ENCODE measurements at places on chromosomes 1 and 21. TPM values are rescaled to one million over a fixed set of nuclear protein-coding genes. Genes with fewer than 3 reads are reported as not detected.

- H3K4me3 ChIP-seq: no peak overlapping the region
- no peak overlapping the region for H3K27ac ChIP-seq
- no peaks in the 10 kb centered on the region for H3K36me3 ChIP-seq
- peaks cover 47% of the 10 kb centered on the region for H3K27me3 ChIP-seq
- peaks cover 25% of the 10 kb centered on the region for H3K4me1 ChIP-seq
- DNase-seq: peak; percentile 12
These were observed 3.0 kb upstream of the FBLIM1 start for GRCh38 chr1:15755646-15756040.

DNA sequence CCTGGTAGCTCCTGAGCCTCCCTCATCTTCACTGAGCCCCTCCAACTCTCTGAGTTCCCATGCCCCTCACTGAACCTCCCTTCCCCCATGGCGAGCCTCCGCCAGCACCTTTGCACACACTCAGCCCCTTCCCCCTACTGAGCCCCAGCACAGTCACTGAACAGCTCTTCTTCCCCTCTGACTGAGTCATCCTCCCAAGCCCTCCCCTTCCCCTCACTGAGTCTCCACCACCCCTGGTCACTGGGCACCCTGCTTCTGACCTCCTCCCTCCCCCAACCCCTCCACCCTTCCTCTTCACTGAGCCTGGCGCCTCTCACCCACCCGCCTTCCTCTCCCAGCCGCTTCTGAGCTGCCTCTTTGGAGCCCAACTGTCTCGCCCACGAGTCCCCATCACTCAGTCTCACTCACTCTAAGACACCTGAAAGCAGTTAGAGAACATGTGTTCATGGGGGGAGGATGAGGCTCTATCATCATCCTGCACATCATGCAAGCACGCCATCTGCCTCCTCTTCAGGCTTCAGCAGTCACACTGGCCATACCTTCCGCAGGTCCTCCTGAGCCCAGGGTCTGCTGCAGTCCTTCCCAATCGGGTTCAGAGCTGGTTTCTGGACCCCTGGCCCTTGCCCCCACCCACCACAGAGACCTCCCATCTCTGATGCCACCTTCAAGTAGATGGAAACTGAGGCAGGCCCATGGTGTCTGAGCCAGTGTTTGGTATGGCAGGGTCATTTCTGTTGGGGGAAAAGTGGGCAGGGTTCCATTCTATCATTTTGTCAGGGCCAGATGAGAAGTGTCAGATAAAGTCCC, 2.0 kb upstream of the TRNP1 start:
- H3K27me3 ChIP-seq: peaks cover 39% of the 10 kb centered on the region
- no peaks in the 10 kb centered on the region for H3K36me3 ChIP-seq

GRCh38 chr1:187203257-187203656, 374.5 kb downstream of the PLA2G4A start:
- H3K4me1 ChIP-seq: no peaks in the 10 kb centered on the region
- H3K36me3 ChIP-seq: no peaks in the 10 kb centered on the region
- no peaks in the 10 kb centered on the region for H3K27me3 ChIP-seq
- no peak for DNase-seq
- H3K27ac ChIP-seq: no peak overlapping the region
- H3K4me3 ChIP-seq: no peak overlapping the region

- DNase-seq: no peak
- no peaks in the 10 kb centered on the region for H3K4me1 ChIP-seq
- no peak overlapping the region for H3K4me3 ChIP-seq
These were observed 41.7 kb downstream of the PKP1 start for GRCh38 chr1:201324821-201325677.

GRCh38 chr1:27872802-27873551, 633 bp downstream of the THEMIS2 start:
- H3K27me3 ChIP-seq: no peaks in the 10 kb centered on the region
- H3K4me1 ChIP-seq: peaks cover 75% of the 10 kb centered on the region
- peak overlapping the region; percentile 79 for H3K4me3 ChIP-seq
- peaks cover 15% of the 10 kb centered on the region for H3K36me3 ChIP-seq

DNA sequence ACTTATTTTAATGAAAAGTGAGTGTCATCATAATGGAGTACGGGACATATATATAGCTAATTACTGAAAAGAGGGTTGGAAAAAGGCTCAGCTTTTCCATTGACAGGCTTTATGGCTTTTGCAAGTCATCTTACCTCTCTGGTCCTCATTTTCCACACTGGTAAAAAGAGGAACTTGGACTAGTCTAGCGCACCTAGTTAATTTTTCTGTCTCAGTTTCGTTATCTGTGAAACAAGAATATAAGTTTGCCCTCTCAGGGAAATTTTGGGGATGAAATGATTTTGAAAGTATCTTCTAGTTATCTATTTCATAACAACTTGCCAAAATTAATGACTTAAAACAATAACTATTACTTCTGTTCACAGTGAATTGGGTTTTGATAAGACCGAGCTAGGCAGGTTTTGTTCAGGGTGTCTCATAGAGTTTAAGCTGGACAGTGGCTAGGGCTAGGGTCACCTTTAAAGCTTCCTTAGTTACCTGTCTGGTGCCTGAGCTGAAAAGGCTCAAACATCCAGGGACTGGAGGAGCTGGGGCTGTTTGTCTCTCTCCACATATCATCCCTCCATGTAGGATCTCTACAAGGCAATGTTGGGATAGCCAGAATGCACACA, 91.7 kb downstream of the TYW3 start:
- H3K27me3 ChIP-seq: no peaks in the 10 kb centered on the region
- no peak overlapping the region for H3K27ac ChIP-seq
- no peaks in the 10 kb centered on the region for H3K36me3 ChIP-seq
- no peak overlapping the region for H3K4me3 ChIP-seq
- no peaks in the 10 kb centered on the region for H3K4me1 ChIP-seq

GRCh38 chr21:43355925-43356289, 71.0 kb downstream of the SIK1 start:
- no peaks in the 10 kb centered on the region for H3K27me3 ChIP-seq
- no peaks in the 10 kb centered on the region for H3K36me3 ChIP-seq
- no peak overlapping the region for H3K4me3 ChIP-seq
- peak overlapping the region; percentile 50 for H3K27ac ChIP-seq
- peak; percentile 57 for DNase-seq

DNA sequence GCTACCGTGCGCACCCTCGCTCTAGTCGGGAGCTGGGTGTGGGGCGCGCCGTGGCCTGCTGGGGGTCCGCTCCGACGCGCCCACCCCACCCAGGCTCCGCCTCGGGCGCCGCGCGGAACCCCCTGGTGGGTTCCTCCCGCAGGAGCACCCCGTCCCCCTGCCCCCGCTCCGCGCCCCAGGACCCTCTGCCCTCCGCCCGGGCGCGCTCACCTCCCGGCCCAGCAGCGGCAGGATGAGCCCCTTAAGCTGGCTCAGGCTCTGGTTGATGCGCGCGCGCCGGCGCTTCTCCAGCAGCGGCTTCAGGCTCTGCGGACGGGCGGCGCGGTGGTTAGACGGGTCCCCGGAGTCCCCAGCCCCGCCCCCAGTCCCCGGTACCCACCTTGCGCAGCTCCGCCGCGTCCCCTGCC, 319 bp downstream of the HES2 start:
- no peak for DNase-seq
- H3K4me1 ChIP-seq: peaks cover 36% of the 10 kb centered on the region
- no peak overlapping the region for H3K27ac ChIP-seq
- H3K4me3 ChIP-seq: peak overlapping the region; percentile 23

GRCh38 chr1:100152271-100152670, 19.3 kb downstream of the TRMT13 start:
- H3K27ac ChIP-seq: no peak overlapping the region
- H3K36me3 ChIP-seq: no peaks in the 10 kb centered on the region
- H3K4me1 ChIP-seq: peaks cover 4% of the 10 kb centered on the region
- no peaks in the 10 kb centered on the region for H3K27me3 ChIP-seq
- DNase-seq: peak; percentile 41

DNA sequence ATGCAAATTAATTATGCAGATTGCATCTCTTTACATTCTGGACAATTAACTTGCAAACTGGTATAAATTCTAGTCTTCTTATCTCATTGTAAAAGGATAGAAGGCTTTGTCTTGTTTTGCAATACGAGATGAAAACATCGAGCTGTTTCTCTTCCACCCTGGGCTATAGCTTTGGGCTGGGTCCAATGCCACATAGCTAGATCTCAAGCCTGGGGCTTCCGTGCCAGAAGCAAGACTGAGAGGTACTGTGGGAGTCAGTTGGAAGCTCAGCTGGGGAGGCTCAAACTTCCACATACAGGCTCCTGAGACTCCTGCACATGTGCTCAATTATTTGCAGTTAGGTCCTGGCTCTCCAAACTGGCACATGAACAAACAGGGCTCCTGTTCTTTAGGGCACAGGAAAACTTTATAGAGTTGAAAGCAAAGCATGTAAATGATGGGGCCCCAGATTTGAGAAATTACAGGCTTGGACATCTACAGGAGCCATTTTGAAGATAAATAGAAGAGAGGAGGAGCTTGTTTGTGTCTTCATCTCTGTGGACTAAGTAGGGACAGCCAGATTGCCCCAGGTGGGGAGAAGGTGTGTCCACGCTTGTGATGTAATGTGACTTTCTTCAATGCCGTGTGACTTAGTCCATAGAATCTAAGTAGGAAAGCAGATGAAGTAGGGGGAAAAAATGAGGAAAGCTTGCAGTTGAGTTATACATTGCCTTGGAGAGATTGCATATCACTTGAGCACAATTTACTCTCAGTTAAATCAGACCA, 65.9 kb upstream of the SIPA1L2 start:
- no peaks in the 10 kb centered on the region for H3K36me3 ChIP-seq
- no peaks in the 10 kb centered on the region for H3K27me3 ChIP-seq
- no peak overlapping the region for H3K27ac ChIP-seq
- H3K4me1 ChIP-seq: no peaks in the 10 kb centered on the region

DNA sequence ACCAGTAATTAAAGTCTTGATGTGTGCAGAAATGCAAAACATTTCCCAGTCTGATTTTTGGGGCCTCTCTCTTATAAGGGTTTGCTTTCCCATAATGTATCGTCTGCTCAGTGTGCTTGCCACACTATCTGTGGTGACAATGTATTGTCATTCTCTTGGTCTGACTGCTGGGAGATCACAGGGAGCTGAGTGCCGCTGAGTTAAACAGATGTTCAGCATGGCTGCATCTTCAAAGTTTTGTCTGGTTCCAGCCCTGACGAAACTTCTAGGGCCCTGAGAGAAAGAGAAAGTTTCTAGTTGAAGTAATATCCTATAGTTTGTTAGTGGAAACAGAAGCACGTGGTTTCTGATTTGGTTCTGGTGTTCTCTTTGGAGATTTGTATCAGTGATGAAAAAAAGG, 42.6 kb downstream of the DNM3 start:
- H3K4me1 ChIP-seq: no peaks in the 10 kb centered on the region
- no peaks in the 10 kb centered on the region for H3K36me3 ChIP-seq
- no peaks in the 10 kb centered on the region for H3K27me3 ChIP-seq
- H3K27ac ChIP-seq: no peak overlapping the region
- DNase-seq: no peak

DNA sequence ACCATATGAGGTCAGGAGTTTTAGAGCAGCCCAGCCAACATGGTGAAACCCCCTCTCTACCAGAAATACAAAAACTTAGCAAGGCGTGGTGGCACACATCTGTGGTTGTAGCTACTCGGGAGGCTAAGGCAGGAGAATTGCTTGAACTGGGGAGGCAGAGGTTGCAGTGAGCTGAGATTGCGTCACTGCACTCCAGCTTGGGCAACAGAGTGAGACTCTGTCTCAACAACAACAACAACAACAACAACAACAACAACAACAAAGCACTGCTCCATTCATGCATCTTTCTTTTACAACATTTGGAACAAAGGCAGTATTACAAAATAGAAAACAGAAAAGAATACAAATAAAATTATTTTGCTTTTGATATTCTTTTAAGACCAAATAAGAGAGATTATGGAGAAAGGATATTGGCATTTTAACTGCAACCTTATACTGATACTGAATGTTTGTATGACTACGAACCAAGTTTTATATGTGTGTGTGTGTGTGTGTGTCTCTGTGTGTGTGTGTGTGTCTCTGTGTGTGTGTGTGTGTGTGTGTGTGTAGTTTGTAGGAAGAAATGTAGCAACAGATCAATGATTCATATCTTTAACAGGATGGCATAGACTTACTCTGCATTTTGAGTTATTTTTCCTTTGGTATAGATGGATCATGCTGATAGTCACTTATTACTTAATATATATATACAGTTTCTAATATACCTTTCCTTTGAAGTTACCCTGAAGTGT, 24.6 kb downstream of the ATF6 start:
- no peak for DNase-seq
- H3K27me3 ChIP-seq: no peaks in the 10 kb centered on the region
- H3K36me3 ChIP-seq: peaks cover 11% of the 10 kb centered on the region
- H3K4me3 ChIP-seq: no peak overlapping the region
- no peaks in the 10 kb centered on the region for H3K4me1 ChIP-seq
- no peak overlapping the region for H3K27ac ChIP-seq

DNA sequence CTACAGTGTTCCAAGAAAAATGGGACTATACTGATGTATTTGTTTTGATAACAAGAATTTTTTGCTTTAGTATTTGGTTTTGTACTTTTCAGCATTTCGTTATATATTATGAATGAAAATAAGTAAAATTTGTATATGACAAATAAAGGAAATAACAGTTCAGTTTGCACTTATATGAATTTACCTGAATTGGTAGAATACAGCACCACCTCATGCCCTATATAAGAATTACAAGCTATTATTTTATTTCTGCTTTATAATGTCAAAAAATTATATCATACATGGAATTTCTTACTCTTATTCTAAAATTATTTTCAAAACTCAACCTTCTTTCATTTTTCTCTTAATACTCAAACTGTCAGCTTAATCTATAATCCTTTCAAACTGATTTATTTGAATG, 14.6 kb downstream of the EFCAB7 start:
- H3K27me3 ChIP-seq: no peaks in the 10 kb centered on the region
- no peaks in the 10 kb centered on the region for H3K4me1 ChIP-seq
- no peak overlapping the region for H3K4me3 ChIP-seq
- no peak overlapping the region for H3K27ac ChIP-seq

GRCh38 chr1:24468685-24469316, 33.8 kb upstream of the RCAN3 start:
- H3K27ac ChIP-seq: no peak overlapping the region
- peaks cover 40% of the 10 kb centered on the region for H3K36me3 ChIP-seq
- H3K4me3 ChIP-seq: no peak overlapping the region
- no peaks in the 10 kb centered on the region for H3K27me3 ChIP-seq
- DNase-seq: no peak

Gene SLC6A17
- total RNA-seq: not detected

Gene SH2D5
- total RNA-seq: 0.29 TPM

Gene CATSPERE
- 3.1 TPM for total RNA-seq

Gene AJAP1
- total RNA-seq: not detected

Gene LCE1B
- total RNA-seq: not detected

Gene SH2D1B
- 0.15 TPM for total RNA-seq

Gene CELA2A
- total RNA-seq: not detected

Gene LYPD8
- total RNA-seq: not detected

Gene FCER1G
- total RNA-seq: 1.7 TPM

Gene GPR25
- total RNA-seq: 3.1 TPM

Gene TEKT2
- total RNA-seq: not detected

Gene SSU72
- 112 TPM for total RNA-seq

Gene SMIM11
- 9.2 TPM for total RNA-seq

Gene C1orf185
- not detected for total RNA-seq

Gene ANGPTL1
- not detected for total RNA-seq

Gene CCDC30
- 7.4 TPM for total RNA-seq

Gene CNR2
- total RNA-seq: 45.6 TPM

Gene SGIP1
- total RNA-seq: not detected
